ENCODE measurements at places on chromosomes 2 and 18. TPM values are rescaled to one million over a fixed set of nuclear protein-coding genes. Genes with fewer than 3 reads are reported as not detected.

Gene PRSS56
- polyA plus RNA-seq = not detected

Gene FBXO48
- 0.60 TPM for polyA plus RNA-seq

Gene MAPRE2
- 21.0 TPM for polyA plus RNA-seq

Gene ESPNL
- 0.67 TPM for polyA plus RNA-seq

Gene CHAC2
- 8.1 TPM for polyA plus RNA-seq

Gene IL1RL1
- 3.0 TPM for polyA plus RNA-seq

Gene AKAIN1
- not detected for polyA plus RNA-seq

Gene EGR4
- 0.07 TPM for polyA plus RNA-seq

Gene HADHB
- polyA plus RNA-seq = 120 TPM

Gene ALLC
- polyA plus RNA-seq = not detected

Gene TRPM8
- not detected for polyA plus RNA-seq

Gene MROH2A
- not detected for polyA plus RNA-seq

Gene WNT6
- not detected for polyA plus RNA-seq

Gene SERPINB4
- polyA plus RNA-seq = not detected

Gene ERCC3
- polyA plus RNA-seq = 26.3 TPM

Gene RIT2
- polyA plus RNA-seq = not detected

Gene SPHKAP
- not detected for polyA plus RNA-seq

Gene EIPR1
- 27.0 TPM for polyA plus RNA-seq

Gene ATOH8
- polyA plus RNA-seq = 6.6 TPM

Gene PROM2
- 2.5 TPM for polyA plus RNA-seq

Gene METTL5
- polyA plus RNA-seq = 74.9 TPM

Gene RAPGEF4
- 1.1 TPM for polyA plus RNA-seq

Gene TSN
- polyA plus RNA-seq = 37.0 TPM

Gene RBM43
- polyA plus RNA-seq = 4.0 TPM

Gene CCDC74B
- 0.60 TPM for polyA plus RNA-seq

Gene IL36A
- not detected for polyA plus RNA-seq

Gene CAVIN2
- 1.4 TPM for polyA plus RNA-seq

Gene CHRNG
- not detected for polyA plus RNA-seq

Gene KCNJ3
- 0.15 TPM for polyA plus RNA-seq

Gene MRPL30
- 29.4 TPM for polyA plus RNA-seq
